CD4-positive, alpha-beta T cell treated with Interleukin-4 for 1 hour (primary cell): ENCODE measurements at places on chromosomes 12 and 14.

GRCh38 chr12:97790281-97790680, 327.7 kb downstream of the RMST start:
- no peak for DNase-seq

DNA sequence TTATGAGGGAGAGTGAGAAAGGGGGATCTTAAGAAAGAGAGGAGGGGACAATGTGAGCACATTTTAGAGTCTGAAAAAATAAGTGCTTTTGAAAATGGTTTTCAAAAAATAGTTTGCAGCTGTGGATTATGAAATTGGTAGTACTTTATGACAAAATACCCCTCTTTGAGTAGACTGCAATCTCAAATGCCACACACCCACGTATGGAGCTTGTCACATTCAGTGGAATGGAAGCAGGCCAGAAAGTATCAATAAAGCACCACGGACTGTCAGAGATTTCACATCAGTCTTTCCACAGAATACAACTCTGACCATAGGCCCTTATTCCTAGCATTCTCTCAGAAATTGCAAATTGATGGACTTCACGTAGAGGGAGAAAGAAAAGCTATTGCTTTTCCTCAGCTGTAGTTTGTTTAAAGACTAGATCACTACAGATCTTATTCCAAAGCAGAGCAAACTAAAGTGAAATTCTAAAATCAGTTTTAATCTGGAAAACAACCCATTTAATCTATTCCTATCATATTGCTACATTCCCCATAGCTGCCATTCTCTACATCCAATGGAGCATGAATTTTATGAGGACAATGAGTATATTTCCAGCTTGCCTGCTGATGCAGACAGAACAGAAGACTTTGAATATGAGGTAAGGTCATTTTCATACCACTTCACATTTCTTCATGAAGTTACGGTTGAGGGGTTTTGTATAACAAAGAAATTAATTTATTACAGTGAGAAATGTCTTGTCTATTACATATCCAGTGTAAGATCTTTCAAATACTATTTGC, 321.3 kb downstream of the PDZRN4 start:
- DNase-seq = no peak

DNA sequence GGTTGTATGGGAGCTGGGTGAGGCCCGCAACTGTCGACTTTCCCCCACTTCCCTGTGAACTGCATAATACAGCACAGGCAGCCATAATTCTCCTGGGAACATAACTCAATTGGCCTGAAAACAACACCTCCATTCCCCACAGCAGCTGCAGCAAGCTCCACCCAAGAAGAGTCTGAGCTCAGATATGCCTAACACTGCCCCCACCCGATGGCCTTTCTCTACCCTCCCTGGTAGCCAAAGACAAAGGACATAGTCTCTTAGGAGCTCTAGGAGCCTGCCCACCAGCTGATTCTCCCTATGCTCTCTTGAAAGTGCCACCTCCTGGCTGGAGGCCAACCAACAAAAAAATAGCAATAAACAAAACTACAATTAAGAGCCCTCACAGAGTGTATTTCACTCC, 542.7 kb upstream of the LMO3 start:
- DNase-seq = no peak

GRCh38 chr14:99889268-99889667, 96.1 kb downstream of the EML1 start:
- DNase-seq = no peak

DNA sequence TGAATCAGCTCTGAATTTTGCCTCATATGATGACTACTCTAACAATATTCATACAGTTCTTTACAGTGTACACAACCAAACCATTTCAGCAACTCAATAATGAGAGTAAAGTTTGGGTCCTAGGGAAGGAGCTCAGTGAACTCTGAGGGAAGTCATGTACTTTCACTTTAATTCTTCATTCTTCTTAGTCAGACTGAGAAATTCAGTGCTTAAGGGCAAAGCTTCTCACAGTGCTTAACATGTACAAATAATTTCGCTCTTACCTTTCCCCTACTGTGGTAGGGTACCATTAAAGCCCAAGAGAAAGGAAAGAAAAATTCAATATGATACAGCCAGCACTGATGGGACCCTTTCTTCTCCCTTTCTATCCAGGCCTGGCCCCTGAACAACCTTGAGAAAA, 435.0 kb downstream of the NELL2 start:
- DNase-seq = no peak

GRCh38 chr14:29896354-29896821, 31.3 kb downstream of the PRKD1 start:
- DNase-seq = no peak

GRCh38 chr12:123767613-123768012, 5.5 kb downstream of the DNAH10 start:
- DNase-seq = peak; percentile 43

DNA sequence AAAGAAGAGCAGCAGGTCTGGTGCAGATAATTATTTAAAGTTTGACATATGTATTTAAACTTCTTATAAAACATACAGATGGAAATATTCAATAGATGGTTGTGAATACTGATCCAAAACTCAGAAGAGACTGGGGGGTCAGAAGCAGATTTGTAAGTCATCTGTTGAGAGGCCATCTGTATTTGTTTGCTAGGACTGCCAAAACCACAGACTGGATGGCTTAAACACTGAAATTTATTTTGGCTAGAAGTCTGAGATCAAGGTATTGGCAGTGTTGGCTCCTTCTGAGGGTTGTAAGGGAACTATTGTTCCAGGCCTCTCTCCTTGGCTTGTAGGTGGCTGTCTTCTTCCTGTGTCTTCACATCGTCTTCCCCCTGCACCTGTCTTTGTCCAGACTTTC, 153.9 kb downstream of the LRRK2 start:
- no peak for DNase-seq

- no peak for DNase-seq
Measured at GRCh38 chr12:1839956-1840951, 19.9 kb downstream of the LRTM2 start.

DNA sequence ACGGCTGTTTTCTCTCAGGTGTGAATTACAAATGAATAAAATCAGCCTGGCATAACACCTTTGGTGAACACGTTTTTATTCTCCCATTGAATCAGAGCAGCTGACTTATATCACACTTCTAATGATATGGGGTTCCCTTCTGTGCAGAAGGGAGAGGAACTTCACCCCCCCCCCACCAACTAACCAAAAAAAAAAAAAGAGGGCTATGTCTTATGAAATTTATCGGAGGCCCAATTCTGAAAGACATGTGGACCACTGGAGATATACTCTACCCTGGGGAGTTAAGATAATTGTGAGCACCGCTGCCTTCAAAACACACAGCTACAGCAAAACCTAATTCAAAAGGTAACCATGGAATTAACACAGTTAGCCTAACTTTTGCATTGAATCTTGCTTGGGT, 4.6 kb downstream of the BCL11B start:
- DNase-seq = peak; percentile 53

DNA sequence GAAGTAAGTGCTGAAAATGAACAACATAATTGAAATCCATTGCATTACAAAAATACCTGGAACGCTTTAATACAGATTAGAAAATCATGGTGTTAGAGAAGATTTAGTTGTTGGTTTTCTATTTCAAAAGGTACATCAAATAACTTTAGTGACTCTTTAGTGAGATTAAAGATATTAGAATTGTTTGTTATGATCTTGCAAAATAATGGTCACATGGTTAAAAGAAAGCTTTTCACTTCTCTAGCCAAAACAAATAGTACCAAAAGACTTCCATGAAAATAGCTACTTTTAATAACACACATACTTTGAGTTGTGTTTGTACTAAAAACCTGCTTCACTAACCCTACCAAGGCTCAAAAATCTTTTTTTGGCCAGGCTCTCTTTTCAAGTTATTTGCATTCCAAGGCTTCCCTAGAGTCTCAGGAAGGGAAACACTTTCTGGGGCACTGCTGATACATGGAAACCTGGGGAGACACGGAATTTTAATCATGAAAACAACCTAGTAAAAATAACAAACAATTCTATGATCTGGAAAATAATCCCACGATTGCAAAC, at the start of gene SLCO1A2:
TSS of gene SLCO1A2 (minus strand) at position 147 of the 555 bp plus-strand sequence. CDS start 270 bp downstream, outside the sequence.
- DNase-seq = no peak

- no peak for DNase-seq
Measured at GRCh38 chr14:28952666-28953065, 186.1 kb downstream of the FOXG1 start.

DNA sequence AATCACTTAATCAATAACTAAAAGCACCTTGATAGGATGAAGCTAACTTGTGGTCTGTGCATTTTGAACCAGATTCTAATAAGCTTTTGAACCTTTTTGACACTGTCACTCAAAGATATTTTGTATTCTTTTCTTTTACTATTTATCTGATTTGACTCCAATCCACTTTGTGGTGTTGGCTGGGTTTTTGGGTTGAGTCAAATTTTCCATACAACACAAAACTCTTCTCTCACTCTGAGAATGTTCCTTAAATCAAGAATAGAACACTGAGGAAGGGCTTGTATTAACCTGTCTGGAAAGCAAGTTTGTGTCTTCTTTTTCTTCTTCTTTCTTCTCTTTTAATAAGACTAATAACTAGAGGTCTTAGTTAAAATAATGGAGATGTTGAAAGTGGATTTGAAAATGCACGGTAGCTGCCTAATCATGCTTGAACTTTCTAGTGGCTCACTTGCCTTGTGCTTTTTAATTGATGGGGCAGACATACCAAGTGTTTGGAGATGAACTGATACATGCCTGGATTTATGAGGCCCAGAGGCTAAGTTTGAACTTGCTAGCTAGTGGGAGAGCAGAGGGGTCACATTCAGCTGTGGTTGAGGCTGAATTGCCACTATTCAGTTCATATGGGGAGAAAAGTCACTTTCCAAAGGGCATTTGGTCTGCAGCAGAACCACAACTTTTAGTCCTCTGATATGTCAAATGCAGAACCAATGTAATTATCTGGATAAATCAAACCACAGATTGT, 93.5 kb upstream of the PTHLH start:
- no peak for DNase-seq

- DNase-seq = no peak
Measured at GRCh38 chr12:53601296-53601847, 24.8 kb downstream of the ATF7 start.

GRCh38 chr14:63421226-63421625, 102.5 kb upstream of the GPHB5 start:
- no peak for DNase-seq

DNA sequence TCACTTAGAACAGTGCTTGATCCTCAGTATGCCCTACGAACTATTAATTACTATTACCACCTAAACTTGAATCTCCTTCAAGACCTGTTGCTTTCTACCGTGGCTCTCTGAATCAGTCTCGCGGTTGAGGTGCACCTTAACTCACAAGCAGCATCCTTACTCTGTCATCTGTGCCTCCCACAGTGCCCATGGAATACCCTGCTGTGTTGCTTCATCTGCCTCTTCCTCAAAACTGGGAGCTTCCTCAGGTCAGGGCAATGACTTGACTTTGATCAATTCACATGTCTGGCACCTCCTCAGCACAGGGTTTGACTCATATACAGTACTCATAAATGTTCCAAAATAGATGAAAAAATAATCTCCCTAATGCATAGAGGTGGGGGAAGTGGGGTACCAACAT, 305.9 kb downstream of the NUAK1 start:
- DNase-seq = no peak

DNA sequence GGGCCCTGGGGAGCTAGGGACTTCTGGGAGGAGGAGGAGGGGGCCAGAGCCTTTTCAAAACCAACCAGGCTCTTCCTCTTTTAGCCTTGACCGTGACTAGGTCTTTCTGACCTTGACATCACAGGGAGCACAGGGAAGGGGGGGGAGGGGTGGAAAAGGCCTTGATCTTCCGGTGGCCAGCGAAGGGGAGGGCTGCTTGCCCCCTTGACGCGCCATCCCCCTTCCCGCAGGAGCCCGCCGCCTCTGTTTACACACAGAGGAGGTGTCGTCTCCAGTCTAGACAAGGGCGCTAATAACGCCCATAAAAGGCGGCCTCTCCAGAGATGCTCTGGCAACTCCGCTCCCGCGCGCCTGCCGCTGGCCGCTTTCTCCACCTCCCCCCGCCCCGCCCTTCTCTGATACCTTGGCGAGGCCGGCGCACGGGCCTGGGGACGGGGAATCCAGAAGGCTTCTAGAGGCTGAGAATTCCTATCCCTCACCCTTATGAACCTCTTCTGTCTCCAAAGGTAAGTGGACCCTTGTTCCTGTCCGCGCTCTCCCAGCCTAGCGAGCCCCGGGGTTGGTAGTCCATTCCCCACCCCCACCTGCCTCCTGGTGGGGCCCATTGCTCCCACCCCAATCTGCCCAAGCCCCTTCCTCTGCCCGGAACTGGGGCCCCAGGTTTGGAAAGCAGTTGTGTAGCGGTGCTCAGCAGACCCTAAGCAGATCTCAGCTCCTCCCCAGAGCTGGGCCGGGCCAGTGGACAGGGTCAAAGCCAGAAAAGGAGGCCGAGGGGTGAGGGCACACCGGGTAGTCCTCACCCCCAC, 4.9 kb upstream of the HOXC12 start:
- DNase-seq = no peak

GRCh38 chr14:24311837-24312615, 724 bp downstream of the LTB4R start:
- DNase-seq = no peak

- no peak for DNase-seq
Measured at GRCh38 chr14:53723221-53723620, 233.4 kb downstream of the BMP4 start.

DNA sequence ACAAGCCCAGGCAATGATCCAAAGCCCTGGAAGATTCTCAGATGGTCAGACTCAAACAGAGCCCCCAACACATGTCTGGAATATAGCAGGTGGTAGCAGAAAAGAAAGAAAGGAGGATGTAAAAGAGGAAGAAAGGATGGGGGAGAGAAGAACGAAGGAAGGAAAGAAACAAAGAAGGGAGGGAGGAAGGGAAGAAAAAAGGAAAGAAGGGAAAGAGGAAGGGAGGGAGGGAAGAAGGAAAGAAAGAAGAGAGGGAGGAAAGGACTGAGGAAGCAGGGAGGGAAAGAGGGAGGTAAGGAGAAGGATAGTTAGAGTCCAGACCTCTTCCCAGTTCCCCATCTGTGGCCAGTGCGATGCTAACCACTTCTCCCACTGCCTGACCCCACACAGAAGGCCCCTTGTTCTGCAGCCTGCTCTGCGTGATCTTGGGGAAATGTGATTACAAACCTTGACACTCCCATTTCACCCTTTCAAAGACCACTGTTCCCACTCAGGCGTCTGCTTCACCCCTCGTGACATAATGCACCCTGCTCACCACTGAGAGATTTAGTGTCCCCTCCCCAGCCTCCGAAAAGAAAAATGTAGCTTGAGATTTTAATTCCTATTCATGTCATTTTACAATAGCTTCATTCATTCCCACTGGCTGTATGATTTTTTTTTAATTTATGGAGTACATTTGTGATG, 357.9 kb downstream of the BCL11B start:
- DNase-seq = no peak

DNA sequence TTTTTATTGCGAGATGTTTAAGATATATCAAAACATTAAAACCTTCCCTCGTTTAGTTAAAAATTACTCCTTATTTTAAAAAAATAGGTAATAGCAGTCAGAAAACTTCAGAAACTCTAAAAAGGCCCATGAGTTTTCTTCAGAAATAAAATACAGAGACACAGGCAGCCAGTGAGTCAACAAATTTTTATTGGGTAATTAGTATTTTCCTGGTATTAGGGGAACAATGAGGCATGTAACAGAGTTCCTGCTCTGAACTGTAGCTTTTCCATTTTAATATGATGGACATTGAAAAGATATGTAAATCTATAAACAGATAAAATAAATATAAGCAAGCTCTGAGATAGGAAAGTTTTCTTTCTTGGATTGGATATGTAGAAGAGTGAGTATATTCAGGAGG, 399 bp upstream of the ZNF705A start:
- DNase-seq = no peak

- DNase-seq = no peak
Measured at GRCh38 chr12:113466454-113467141, 5.1 kb downstream of the LHX5 start.
